ENCODE measurements at places on chromosomes 11 and 22. TPM values are rescaled to one million over a fixed set of nuclear protein-coding genes. Genes with fewer than 3 reads are reported as not detected.

- no peak for DNase-seq
Measured at GRCh38 chr11:31337806-31338205, 31.7 kb downstream of the DCDC1 start.

GRCh38 chr11:24760681-24761080, 263.8 kb downstream of the LUZP2 start:
- DNase-seq, result no peak

DNA sequence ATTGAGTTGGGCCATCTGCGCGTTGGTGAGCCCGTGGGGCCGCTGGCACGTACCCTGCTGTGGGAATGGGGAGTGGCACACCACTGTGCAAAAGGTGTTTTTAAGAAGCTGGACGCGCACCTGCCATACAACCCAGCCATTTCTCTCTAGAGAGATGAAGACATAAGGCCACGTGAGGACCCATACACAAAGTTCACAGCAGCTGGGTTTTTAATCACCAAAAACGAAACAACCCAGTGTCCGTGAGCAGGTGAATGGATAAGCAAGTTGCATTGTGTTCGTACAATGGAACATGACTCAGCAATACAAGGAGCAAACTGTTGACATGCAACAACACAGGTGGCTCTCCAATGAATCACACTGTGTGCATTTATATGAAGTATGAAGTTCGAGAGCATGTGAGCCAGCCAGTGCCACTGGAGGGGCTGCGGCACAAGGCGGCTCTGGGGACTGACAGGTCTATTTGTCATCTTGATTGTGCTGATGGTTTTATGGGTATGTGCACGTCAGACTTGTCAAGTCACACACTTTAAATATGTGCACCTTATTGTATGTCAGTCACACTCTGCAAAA, 30.6 kb upstream of the PANX2 start:
- peak; percentile 8 for DNase-seq

- DNase-seq, result peak; percentile 56
Measured at GRCh38 chr22:26616650-26617049, 1.2 kb downstream of the CRYBB1 start.

DNA sequence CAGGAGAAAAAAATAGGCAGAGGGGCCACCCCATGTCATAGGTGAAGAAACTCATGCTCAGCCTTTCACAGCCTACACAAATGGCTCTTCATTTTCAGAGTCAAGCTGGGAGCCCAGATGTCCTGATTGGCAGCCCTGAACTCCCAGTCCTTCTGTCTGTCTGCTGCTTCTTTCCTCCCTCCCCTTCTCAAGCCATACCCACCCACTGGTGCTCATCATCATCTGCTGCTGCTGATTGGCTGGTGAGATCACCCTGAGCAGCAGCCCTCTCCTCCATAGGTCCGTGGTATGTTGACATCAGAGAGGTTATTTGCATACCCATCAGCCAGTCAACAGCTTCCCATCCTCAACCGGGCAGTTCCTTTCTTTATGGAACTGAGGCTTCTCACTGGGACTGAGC, 46.1 kb upstream of the PRDM11 start:
- peak; percentile 90 for DNase-seq

DNA sequence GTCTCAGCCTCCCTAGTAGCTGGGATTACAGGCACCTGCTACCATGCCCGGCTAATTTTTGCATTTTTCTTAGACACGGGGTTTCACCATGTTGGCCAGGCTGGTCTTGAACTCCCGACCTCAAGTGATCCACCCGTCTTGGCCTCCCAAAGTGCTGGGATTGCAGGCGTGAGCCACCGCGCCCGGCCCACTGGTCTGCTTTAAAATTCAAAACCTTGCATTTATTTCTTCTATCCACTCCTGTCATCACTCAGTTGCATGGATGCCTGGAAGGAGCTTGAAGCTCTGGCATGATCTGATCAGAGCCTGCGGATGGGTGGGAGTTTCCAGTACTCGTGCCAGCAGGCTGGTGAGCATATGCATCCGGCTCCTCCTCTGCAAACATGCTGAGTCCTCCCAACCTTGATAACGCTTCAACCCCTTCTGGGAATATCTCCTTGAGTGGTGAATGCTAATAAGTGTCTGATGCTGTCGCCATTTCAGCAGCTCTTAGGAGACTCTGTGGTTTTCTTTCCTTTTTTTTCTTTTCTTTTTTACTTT, 39.6 kb downstream of the UBASH3B start:
- no peak for DNase-seq

- DNase-seq, result no peak
Measured at GRCh38 chr22:26559961-26560575, 29.9 kb downstream of the TPST2 start.

DNA sequence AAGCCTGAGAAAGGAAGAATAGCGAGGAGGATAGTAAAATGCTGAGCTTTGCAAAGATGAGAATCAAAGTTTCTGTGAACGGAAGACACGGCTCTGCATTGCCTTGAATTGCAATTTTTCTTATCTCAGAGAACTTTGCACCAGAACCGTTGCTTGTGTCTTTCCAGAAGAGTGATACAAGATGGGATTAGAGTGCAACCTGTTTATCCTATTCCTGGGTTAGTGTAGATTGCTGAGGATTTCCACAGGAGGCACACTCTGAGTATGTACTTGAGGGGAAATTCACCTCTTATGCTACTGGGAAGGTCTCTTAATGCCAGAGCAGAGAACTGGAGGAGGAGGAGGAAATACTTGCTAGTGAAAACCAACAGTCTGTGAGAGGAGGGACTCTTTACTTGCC, 377.5 kb downstream of the OPCML start:
- DNase-seq, result no peak

DNA sequence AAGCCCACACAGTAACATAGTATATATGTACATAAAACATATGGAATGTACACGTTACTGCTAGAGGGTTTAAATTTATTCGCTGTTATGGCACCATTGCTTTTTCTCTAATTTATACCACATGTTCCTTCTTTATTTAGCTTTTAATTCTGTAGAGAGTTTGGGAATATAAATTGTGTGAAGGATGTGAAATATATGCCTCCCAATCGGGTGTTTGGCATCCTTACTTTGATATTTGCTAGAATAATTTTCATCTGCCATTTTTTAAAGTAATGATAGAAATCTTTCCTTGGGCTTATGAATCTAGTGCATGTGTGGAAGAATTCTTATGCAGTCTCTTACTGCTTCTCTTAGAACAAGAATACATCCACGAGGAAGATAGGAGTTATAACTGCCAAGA, 509.8 kb upstream of the RAG2 start:
- DNase-seq, result no peak

DNA sequence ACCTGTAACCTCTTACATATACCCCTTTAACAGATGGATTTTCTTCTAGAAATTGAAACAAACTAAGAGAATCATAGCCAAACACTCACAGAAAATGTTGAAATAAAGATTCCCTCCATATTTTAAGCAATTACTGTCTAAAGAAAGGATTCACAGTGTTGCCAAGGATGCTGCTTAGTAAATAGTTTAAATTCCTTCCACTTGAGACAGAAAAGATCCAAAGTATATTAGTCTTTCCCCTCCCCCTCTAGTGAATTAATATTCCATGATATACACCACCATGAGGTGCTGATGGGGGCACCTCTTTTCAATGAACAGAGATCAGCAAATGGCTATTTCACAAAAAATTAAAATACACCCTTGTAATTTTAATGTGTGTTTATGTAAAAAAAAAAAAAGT, 186.8 kb downstream of the SOX6 start:
- no peak for DNase-seq

GRCh38 chr11:123601136-123601535, 53.3 kb downstream of the SCN3B start:
- no peak for DNase-seq

GRCh38 chr11:115784796-115785521, 280.7 kb upstream of the CADM1 start:
- DNase-seq, result no peak

GRCh38 chr11:32034680-32035079, 56.2 kb upstream of the RCN1 start:
- no peak for DNase-seq

DNA sequence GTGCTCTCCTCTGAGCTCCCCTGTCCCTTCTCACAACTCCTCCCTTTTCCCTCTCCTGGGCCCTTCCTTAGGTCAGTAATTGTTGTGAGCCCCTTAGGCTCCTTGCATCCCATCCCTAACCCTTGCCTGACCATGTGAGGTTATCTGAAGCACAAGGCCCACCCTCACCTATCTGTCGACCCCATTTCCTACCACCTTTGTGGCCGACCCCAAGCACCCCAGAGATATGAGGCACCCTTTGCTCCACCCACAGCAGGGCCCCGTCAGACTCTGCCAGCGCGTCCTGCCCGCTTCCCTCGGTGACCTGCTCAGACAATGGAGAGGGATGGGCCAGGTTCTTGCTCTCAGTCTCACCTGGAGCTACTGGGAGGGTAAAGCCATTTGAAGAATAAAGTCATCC, 1.3 kb downstream of the GNG3 start:
- peak; percentile 36 for DNase-seq

- DNase-seq, result no peak
Measured at GRCh38 chr11:128845334-128845780, 21.7 kb downstream of the KCNJ1 start.

- DNase-seq, result no peak
Measured at GRCh38 chr11:128294671-128295050, 292.7 kb downstream of the ETS1 start.

DNA sequence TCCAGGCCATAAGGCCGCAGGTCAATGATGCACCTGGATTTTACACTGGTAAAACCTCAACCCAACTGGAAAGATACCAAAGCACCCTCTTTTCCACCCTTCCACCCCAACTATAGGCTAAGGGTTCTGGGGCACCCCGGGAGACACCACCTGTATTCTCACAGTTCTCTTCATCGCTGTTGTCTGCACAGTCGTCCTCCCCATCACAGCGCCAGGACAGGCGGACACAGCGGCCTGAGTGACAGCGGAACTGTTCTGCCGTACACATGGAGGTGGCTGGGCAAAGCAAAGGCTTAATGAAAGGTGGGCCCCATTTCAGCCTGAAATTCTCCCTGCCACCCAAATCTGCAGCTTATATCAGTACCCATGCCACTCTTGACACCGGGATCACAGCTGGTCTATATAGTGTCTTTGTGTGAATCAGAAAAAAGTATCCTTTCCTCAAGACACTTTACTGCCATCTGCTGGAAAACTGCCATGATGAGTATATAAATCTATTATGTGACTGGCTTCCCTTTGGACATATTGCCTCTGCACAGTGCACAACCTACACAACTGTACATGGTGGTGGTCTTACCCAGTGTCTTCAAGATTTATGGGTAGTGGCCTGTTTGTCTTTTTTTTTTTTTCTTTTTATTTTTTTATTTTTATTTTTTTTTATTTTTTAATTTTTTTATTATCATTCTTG, 21.5 kb downstream of the LRP4 start:
- DNase-seq, result peak; percentile 67

DNA sequence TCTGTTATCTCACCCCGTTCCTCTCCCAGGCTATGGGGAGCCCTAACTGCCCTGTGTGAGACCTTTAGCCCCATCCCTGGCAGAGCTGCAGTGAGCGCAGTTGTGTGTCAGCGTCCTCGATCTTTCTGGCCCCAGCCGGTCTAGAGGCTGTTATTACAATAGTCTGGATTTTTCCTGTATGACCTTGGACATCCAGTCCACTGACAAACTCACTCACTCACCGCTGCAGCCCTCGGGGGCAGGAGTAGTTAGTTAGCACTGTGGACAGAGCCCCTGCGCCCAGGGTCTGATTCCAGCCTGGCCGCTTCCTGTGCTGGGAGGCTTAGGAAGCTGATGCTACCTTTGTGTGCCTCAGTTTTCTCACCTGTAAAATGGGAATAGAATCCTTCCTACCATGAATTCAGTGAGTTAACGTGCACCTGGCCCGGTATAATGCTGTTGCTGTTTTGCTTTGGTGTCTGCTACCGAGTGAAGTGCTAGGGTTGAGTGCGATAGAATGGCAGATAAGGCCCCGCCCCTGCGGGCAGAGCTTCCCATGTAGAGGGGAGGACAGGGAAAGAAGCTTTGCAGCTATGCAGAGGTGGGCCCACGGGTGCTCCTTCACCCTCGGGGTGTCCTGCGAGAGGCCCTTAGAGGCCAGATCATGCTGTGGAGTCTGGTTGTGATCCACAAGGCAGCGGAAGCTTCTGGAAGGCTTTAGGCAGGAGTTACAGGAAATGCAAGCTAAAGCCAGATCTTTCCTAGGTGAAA, 3.0 kb downstream of the LRP5 start:
- DNase-seq, result peak; percentile 62

DNA sequence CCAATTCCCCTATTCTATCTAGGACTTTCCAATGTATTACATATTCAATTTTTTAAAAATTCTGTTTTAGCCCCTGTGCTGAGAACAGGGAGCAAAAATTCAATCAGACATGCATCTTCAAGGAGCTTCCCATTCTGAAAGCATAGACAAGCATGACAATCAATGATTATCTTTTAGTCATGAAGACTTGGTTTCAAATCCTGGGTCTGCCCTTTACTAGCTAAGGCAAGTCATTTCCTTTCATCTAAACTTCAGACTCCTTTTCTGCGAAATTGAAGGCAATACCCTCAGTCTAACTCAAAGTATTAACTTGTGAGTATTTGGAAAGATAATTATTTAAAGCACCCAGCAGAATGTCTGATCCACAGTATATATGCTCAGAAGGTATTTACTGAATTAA, 24.1 kb downstream of the PAK1 start:
- DNase-seq, result no peak

DNA sequence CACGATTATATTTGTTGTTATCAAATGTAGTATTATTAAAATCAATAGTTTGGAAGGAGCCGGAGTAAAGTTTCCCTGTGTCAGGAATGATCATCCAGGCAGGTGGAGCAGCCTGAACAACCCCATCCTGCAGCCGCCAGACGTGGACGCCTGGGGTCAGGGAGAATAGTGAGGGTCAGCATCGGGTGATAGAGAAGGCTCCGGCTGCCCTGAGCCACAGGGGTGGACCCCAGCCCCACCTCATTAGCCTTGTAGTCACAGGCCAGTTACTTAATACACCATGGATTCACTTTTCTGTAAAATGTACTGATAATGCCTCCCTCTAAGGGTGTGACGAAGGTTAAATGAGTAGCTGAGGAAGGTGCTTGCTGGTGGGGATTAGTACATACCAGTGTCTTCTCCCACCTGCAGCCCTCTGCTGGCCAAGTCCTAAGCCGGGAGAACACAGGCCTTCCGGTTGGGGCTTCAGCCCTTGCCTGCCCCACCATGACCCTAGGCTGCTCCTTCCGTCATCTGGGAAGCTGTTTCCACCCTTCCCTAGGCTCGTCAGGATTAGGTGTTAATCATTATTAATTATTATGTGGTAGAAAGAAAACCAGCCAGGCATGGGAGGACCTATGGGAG, 14.9 kb downstream of the TMEM121B start:
- DNase-seq, result peak; percentile 85

- DNase-seq, result no peak
Measured at GRCh38 chr11:46277313-46277621, 195 bp upstream of the CREB3L1 start.

GRCh38 chr22:49159711-49160110, 668.0 kb downstream of the BRD1 start:
- no peak for DNase-seq

B3GAT3 gene
- total RNA-seq, result 49.9 TPM

KRTAP5-8 gene
- not detected for total RNA-seq

TRIM49 gene
- total RNA-seq, result not detected

FDXACB1 gene
- 3.8 TPM for total RNA-seq

ASRGL1 gene
- 46.3 TPM for total RNA-seq

MS4A3 gene
- not detected for total RNA-seq

GUCY1A2 gene
- total RNA-seq, result 0.26 TPM

DRICH1 gene
- total RNA-seq, result not detected

NNMT gene
- total RNA-seq, result not detected

C11orf87 gene
- not detected for total RNA-seq

ADM2 gene
- 3.2 TPM for total RNA-seq

GRAP2 gene
- 0.52 TPM for total RNA-seq

CASP12 gene
- not detected for total RNA-seq

PEX26 gene
- 29.7 TPM for total RNA-seq

TSPAN32 gene
- total RNA-seq, result not detected
